Activated T-helper 2 cell treated with anti-CD3 and anti-CD28 coated beads, Interferon-gamma antibody, Interleukin-2, Interleukin-4, amounts not matched to agents 10 μg/mL and 5 μg/mL and 100 μg/mL, durations not matched to agents 14 hours and 24 hours and 36 hours (primary cell): ENCODE measurements at places on chromosomes 1 and 21. TPM values are rescaled to one million over a fixed set of nuclear protein-coding genes. Genes with fewer than 3 reads are reported as not detected.

GJA5 gene
- not detected in 2 replicates for total RNA-seq

GRCh38 chr1:172276120-172276818 lies 144.2 kb upstream of the C1orf105 start:
- peaks cover 41% of the 10 kb centered on the region for H3K4me1 ChIP-seq
- DNase-seq, result no peak
- H3K27me3 ChIP-seq, result no peaks in the 10 kb centered on the region
- H3K36me3 ChIP-seq, result no peaks in the 10 kb centered on the region
- H3K27ac ChIP-seq, result no peak overlapping the region
- H3K4me3 ChIP-seq, result no peak overlapping the region

S100A2 gene
- total RNA-seq, result 0.44 and 0.75 TPM in 2 replicates

- DNase-seq, result no peak
- peaks cover 31% of the 10 kb centered on the region for H3K36me3 ChIP-seq
These were observed 4.2 kb downstream of the FLAD1 start for GRCh38 chr1:154987326-154987725.

- no peak overlapping the region for H3K27ac ChIP-seq
- no peaks in the 10 kb centered on the region for H3K4me1 ChIP-seq
- DNase-seq, result no peak
- no peaks in the 10 kb centered on the region for H3K36me3 ChIP-seq
These were observed 26.9 kb downstream of the DISP3 start for GRCh38 chr1:11505591-11506538.

GRCh38 chr1:170290276-170290675 lies 144.5 kb downstream of the NTMT2 start:
- no peaks in the 10 kb centered on the region for H3K27me3 ChIP-seq
- no peak overlapping the region for H3K4me3 ChIP-seq
- no peaks in the 10 kb centered on the region for H3K36me3 ChIP-seq
- no peaks in the 10 kb centered on the region for H3K4me1 ChIP-seq
- H3K27ac ChIP-seq, result no peak overlapping the region

DNA sequence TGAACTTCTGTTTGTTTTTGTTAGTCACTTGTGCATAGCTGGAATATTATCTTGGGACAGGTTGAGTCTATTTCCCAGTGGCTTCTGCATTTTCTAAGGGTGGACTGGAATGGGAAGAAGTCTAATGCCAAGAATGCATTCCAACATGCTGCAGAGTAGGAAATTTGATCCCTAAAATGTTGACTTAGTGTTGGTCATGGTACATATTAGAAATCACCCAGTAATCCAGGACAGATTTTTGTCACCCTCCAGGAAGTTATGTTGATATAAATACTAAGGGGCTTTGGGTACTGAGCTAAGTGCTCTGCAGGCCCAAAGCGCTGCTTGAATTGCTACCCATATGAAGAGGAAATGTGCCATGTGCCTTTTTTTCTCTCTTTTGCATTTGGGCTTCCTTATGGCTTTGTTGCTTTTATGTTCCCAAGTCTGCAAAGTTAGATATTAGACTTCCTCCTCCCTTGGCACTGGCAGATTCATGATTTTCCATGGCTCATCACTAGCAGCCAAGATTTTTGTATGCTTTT lies 10.0 kb downstream of the ARID1A start:
- peak overlapping the region; percentile 43 for H3K27ac ChIP-seq
- peak overlapping the region; percentile 19 for H3K4me3 ChIP-seq
- peaks cover 33% of the 10 kb centered on the region for H3K4me1 ChIP-seq
- no peaks in the 10 kb centered on the region for H3K27me3 ChIP-seq

- no peaks in the 10 kb centered on the region for H3K4me1 ChIP-seq
- H3K4me3 ChIP-seq, result no peak overlapping the region
- H3K27me3 ChIP-seq, result no peaks in the 10 kb centered on the region
- H3K27ac ChIP-seq, result no peak overlapping the region
- no peaks in the 10 kb centered on the region for H3K36me3 ChIP-seq
These were observed 150.1 kb downstream of the PLPP3 start for GRCh38 chr1:56429288-56429687.

PTGS2 gene
- 109 and 112 TPM in 2 replicates for total RNA-seq

- no peak for DNase-seq
- peaks cover 60% of the 10 kb centered on the region for H3K4me1 ChIP-seq
- H3K27ac ChIP-seq, result peak overlapping the region; percentile 13
- no peaks in the 10 kb centered on the region for H3K27me3 ChIP-seq
- peaks cover 62% of the 10 kb centered on the region for H3K36me3 ChIP-seq
These were observed 7.4 kb downstream of the CD48 start for GRCh38 chr1:160704250-160704649.

- peaks cover 10% of the 10 kb centered on the region for H3K4me1 ChIP-seq
- no peak overlapping the region for H3K4me3 ChIP-seq
- no peak for DNase-seq
- peaks cover 20% of the 10 kb centered on the region for H3K36me3 ChIP-seq
- no peaks in the 10 kb centered on the region for H3K27me3 ChIP-seq
These were observed 68.5 kb downstream of the TMEM200B start for GRCh38 chr1:29055160-29055559.

DNA sequence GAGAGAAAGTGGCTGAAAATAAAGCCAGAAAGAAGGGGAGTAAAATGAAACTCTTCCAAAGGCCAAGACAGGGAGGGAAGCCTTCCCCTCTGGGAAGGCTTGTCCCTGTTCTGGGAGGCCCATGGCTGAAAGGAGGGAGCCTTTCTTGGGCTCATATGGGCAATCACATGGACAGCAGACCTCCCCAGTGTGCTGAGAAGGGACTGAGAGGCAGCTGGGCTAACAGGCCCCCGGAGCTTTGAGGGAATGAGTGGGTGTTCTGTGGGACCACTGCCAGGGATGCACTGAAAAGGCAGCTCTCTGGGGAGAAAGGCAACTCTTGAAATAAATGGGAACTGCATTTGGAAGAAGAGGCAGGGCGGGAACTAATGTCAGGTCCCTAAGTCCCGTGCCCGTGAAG lies 39.1 kb downstream of the KANK4 start:
- no peak overlapping the region for H3K27ac ChIP-seq
- H3K4me1 ChIP-seq, result no peaks in the 10 kb centered on the region
- peaks cover 9% of the 10 kb centered on the region for H3K27me3 ChIP-seq
- no peak overlapping the region for H3K4me3 ChIP-seq
- no peak for DNase-seq
